ENCODE measurements at places on chromosomes 16 and 17.

- DNase-seq, result no peak
Measured at GRCh38 chr16:75086281-75086680, 30.3 kb downstream of the LDHD start.

- DNase-seq, result no peak
Measured at GRCh38 chr16:20369452-20370054, 17.0 kb upstream of the UMOD start.

DNA sequence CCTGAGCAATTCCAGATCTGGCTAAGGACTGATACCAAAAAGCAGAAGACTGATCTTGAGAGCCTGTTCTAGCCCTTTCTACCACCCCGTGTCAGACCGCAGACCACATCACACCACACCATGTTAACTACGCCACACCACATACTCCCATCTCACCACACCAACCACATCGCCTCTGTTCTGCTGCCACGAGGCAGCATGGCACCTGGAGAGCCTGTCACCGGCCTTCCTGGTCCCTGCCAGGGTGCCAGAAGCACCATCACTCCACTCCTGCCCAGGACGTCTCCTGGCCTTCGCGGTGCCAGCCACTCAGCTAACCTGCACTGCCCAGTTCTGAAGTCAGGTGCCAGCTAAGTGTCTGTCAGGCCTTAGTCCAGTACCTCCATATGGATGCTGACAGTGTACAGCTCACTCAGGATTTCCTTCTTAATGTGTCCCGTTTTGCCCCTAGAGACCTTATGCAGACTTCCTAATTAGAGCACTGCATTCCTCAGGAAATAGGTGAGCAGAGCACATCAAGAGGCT lies 37.2 kb upstream of the BCAR1 start:
- DNase-seq, result peak; percentile 64

GRCh38 chr16:76023835-76024234 lies 253.4 kb upstream of the CNTNAP4 start:
- no peak for DNase-seq

- DNase-seq, result no peak
Measured at GRCh38 chr17:22266231-22266630, 573.9 kb downstream of the KCNJ18 start.

Data from T-cell (primary cell).